Astrocyte (in vitro differentiated cells and primary cell): ENCODE measurements at places on chromosomes 2 and 18.

- no peak for DNase-seq
Measured at GRCh38 chr2:180474716-180475115, 467.6 kb upstream of the CWC22 start.

- peak; percentile 15 for DNase-seq
Measured at GRCh38 chr2:26970928-26971627, 641 bp downstream of the MAPRE3 start.

- DNase-seq = no peak
Measured at GRCh38 chr2:30790879-30791278, 16.4 kb downstream of the CAPN13 start.

DNA sequence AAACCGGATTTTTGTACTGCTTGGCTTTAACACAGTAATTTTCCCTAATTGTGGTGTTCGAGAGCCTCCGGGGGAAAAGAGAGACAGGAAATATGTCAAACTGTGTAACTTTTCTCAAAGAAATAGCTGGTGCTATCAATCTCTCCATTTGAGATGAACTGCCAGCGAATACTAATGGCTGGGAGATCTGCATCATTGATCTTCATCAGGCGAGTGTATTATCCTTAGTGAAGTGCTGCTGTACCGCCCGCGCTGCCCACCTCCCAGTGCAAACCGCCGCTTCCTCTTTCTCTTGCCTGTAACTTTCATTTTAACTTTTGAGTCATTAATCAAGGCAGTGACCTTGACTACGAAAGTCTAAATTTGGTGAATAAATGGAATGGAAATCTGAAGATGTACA is 246.1 kb upstream of the ST6GAL2 start:
- no peak for DNase-seq

GRCh38 chr2:167294776-167295140 is 406.5 kb downstream of the XIRP2 start:
- DNase-seq = no peak

GRCh38 chr2:226216575-226216974 is 583.0 kb downstream of the IRS1 start:
- no peak for DNase-seq

- DNase-seq = peak; percentile 52
Measured at GRCh38 chr2:112690853-112691401, 29.9 kb upstream of the NT5DC4 start.

DNA sequence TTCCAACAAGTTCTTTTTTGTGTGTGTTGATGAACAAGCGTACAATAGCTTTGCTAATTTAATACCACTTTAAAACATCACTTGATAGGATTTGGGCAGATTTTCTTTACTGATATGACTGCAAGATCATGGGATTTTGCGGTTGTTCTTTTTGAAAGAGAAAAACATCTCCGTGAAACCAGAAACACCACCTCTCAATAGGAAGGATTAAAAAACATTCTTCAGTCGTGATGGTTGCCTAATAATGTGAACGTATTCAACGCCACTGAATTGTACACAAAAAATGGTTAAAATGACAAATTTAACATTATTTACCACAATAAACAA is 19.3 kb downstream of the RBMS1 start:
- DNase-seq = no peak

- DNase-seq = no peak
Measured at GRCh38 chr2:16406496-16407289, 258.9 kb downstream of the CYRIA start.

DNA sequence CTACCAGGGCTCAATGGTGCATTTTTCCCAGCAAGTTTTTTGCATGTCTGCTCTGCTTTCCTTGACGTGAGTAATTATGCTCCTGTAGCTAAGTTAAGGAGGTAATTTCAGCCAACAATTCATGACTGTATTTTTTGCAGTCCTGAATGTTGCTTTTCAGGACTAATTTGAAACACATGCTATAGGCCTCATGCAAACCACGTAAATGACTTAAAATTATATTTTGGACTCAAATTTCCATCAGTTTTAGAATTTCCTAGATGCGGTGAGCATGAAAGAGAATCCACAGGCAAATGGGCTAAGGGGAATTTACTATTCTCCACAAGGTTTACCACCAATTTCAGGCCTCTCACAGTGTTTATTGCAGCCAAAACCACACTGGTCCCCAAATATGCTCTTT is 589.9 kb upstream of the LRRTM1 start:
- DNase-seq = no peak

DNA sequence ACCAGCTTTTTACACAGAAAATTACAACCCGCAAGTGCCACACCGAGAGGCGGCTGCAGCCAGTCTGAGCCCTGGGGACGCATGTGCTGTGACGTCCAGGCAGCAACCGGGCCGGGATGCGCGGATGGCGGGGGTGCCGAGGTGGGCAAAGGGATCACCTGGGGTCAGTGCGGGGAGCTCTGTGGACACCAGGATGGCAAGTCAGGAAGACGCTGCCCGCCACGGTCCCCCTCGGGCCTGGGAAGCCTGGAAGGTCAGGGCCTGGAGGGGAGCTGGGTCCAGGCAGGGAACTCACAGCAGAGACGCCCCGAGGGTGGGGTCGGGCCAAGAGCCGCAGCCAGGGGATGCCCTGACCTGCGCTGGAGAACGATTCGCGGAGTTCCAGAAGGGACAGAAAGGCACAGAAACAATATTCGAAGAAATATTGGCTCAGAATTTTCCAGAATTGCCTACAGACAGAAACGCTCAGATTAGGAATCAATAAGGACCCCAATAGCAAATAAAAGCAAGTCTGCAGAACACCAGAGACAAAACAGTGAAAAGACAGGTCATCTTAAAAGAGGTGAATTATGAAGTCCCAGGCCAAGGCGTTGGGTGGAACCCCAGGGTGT is 11.7 kb upstream of the KIF1A start:
- DNase-seq = no peak
